Activated T-helper 17 cell treated with anti-CD3 and anti-CD28 coated beads, Interleukin-2, amount 50 U/mL, for 72 hours (primary cell): ENCODE measurements at places on chromosomes 16 and 17.
A peak's percentile ranks its signal among the peaks of the same experiment; 100 is the strongest.

DNA sequence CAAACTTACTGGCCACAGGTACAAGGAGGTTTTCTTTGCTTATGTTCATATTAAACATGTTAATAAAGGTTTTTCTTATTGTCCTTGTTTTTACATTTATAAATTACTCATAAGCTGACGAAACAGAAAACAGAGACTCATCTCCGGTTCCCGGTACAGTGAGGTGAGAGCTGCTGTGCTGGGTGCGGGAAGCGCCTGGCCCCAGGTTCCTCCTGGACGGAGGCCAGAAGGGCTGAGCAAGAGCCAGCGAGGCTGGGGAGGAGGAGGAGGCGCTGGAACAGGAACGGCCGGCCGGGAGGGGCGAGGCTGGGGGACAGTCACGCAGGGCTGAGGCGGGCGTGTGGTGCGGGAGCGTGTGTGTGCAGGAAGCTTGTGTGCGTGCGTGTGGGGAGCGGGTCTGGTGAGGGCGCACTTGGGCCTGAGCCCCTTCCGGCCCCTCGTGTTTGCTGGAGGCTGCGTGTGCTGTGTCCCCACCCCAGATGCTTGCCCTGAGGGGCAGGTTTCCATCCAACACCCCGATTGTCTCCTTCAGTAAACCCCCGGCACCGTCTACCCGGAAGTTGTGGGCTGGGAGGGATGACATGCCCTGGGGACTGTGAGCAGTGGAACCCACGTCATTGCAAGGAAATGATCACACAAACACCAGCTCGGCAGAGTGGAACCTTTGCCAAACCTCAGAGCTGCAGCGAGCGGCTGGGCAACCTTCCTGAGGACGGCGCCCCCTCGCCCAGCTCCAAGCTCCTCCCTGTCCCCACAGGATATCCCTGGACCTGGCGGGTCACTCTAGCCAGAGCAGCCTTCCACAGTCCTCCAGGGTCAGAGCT, 19.5 kb downstream of the CD7 start:
- ATAC-seq: peak; percentile 74

DNA sequence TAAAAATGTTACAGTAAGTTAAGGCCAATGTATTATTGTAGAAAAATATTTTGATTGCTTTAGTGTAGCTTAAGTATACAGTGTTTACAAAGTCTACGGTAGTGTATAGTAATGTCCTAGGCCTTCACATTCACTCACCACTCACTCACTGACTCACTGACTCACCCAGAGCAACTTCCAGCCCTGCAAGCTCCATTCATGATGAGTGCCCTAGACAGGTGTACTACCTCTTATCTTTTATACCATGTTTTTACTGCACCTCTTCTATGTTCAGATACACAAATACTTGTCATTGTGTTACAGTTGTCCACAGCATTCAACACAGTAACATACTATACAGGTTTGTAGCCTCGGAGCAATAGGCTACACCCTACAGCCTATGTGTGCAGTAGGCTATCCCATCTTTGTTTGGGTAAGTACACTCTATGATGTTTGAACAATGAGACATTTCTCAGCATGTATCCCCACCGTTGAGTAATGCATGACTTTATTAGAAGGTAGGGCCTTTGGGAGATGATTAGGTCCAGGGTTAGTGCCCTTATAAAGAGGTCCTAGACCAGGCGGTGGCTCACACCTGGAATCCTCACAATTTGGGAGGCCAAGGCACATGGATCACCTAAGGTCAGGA, 117.8 kb downstream of the SLC39A11 start:
- no peak for ATAC-seq

- ATAC-seq: peak; percentile 62
Measured at GRCh38 chr17:48307814-48308411, 122.1 kb downstream of the SKAP1 start.

DNA sequence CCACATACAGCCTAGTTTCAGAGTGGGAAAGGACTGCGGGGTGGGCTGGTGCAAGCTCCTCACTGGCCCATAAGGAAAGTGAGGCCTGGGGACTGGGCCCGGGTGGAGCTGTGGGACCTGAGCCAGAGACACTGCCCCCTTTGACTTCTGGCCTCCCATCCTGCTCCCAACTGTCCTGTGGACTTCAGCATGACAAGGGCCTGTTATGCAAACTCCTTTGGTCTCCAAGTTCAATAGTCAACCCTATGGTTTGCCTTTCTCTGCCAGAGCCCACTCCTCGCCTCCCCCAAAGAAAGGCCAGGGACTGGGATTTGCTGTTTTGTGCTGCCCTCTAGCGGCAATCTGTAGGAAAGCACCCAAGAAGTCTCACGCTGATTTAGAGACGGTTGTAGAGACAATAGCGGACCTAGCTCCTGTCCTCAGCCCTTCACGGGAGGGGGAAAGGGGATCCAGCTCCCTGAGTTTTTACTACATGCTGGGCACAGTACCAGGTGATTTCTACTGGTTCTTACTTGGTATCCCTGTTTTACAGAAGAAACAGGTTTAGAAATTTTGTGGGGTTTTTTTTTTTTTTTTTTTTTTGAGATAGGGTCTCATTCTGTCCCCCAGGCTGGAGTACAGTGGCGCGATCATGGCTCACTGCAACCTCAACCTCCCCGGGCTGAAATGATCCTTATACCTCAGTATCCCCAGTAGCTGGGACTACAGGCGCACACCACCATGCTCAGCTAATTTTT, 1.2 kb upstream of the TLCD3B start:
- ATAC-seq: peak; percentile 27

GRCh38 chr16:88484505-88485365, 31.7 kb downstream of the ZFPM1 start:
- ATAC-seq: no peak

DNA sequence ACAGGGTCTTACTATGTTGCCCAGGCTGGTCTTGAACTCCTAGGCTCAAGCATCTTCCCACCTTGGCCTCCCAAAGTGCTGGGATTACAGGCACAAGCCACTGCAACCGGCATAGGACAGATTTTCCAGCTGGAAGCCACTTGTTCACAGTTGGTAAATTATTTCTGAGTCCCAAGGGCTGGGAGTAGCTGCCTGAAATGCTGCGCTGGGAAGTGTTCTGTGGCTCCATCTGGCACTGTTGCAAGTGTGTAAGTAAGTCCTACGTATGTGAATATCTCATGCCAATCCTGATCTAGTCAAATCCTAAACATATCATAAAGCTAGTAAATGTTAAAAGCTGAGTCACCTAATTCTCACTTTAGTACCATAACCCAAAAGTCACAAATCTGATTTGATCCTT, 48.1 kb downstream of the YWHAE start:
- ATAC-seq: no peak
